ENCODE measurements at places on chromosomes 6 and 20.

GRCh38 chr20:56032251-56032650 lies 26.9 kb upstream of the CBLN4 start:
- no peak for DNase-seq

GRCh38 chr6:121925534-121926255 lies 473.8 kb upstream of the HSF2 start:
- DNase-seq: no peak

- no peak for DNase-seq
These were observed 49.8 kb upstream of the NEDD9 start for GRCh38 chr6:11282245-11282644.

- DNase-seq: no peak
These were observed 45.1 kb downstream of the WDR27 start for GRCh38 chr6:169656546-169657283.

GRCh38 chr6:123655521-123656306 lies 19.0 kb upstream of the TRDN start:
- no peak for DNase-seq

GRCh38 chr6:15596186-15596896 lies 66.5 kb downstream of the DTNBP1 start:
- no peak for DNase-seq

- no peak for DNase-seq
These were observed 4.4 kb upstream of the IBTK start for GRCh38 chr6:82251942-82252341.

DNA sequence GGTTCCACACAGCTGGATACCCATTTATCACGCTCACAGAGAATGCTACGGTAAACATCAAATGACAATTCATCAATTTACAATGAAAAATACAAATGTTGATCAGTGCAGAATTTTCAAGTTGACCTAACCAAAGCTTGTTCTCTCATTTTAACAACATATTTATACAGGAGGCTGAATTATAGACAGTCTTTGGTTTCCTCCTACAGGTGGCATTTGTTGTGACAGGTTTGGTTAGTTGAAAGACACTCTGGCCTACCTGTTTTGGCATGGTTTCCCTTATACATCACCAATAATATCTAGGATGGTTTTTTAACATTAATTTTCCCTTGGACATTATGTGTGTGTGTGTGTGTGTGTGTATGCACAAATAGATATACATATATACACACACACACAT lies 642.5 kb upstream of the MMS22L start:
- DNase-seq: no peak

DNA sequence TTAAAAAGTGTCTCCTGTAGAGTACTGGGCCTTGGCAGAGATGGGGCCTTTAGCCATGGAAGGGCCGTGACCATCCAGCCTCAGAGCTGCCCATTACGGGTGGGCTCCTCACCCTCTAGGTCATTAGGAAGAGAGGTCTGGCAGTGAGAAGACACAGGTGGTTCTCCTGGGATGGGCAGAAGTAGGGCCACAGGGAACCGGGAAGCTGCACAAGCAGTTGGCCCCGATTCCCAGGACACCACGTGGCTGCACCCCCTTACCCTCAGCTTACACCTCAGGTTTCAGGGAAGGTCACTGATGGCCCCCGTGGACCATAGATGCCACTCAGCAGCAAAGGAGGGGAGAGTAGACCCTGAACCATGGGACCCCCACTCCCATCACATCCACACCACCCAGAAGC lies 1.6 kb downstream of the RAET1G start:
- DNase-seq: peak; percentile 49

GRCh38 chr20:14332866-14333265 lies 4.5 kb downstream of the FLRT3 start:
- no peak for DNase-seq

Measured in right atrium auricular region (tissue), 2 donors.